NCI-H446 treated with DMSO at 0.1 percent for 48 hours (cell line): ENCODE measurements at places on chromosomes 3 and 15.

- DNase-seq: no peak
Observed at GRCh38 chr3:66370179-66370578, 130.6 kb downstream of the LRIG1 start.

DNA sequence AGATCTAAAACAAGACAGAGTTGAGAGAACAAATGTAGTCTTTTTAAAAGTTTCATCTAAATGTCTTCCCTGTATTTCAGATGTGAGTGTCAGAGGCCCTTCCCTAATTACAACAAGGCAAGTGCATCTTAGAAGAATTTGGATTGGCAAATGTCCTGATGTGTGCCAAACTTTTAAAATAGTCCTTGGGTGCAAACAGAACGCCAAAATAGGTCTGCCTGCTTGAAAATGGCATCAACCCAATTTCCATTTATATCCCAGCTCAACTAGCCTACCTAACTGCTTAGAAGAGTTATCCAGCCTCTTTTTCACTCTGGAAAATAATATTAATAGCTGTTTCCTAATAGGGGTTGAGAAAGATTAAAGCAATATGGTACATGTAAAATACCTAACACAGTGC lies 311.8 kb upstream of the ARRDC4 start:
- DNase-seq: no peak

DNA sequence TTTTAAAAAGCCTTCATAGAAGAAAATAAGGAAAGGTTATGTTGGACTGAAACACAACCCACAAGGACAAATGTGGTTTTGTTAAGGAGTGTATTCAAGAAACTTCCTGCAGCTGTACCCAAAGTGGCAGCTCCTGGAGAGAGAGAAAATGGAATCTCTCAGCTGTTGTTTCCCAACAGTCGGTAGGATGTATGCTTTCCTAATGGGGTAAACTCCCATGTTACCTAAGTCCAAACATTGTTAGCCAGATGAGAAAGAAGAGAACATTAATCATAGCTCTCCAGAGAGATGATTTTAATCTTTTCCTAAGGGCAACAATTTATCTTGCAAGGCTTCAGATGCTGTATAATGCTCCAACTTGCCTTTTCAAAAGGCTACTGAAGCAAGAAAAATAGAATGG lies 22.6 kb upstream of the TEX9 start:
- DNase-seq: no peak

- no peak for DNase-seq
Observed at GRCh38 chr15:75161106-75161916, 40.4 kb upstream of the C15orf39 start.

- DNase-seq: no peak
Observed at GRCh38 chr3:63847718-63848450, 15.7 kb downstream of the THOC7 start.

- DNase-seq: no peak
Observed at GRCh38 chr3:112302881-112303763, 9.1 kb upstream of the SLC9C1 start.

DNA sequence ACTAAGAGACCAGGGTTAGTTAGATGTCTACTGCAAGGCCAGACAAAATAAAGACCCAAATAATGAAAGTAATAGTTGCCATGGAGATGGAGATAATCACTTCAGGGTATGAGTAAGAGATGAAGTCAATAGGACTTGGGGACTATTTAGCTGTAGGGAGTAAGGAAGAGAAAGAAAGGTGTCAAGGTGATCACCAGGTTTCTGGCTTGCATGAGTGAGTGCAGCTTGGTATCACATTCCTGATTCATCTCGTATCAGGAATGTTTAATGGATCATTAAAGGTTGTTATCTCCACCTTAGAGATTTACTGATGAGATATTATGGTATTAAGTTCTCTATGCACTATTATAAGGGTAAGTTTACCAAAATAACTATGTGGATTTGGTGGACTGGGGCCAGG lies 357.4 kb upstream of the ATP11B start:
- no peak for DNase-seq

DNA sequence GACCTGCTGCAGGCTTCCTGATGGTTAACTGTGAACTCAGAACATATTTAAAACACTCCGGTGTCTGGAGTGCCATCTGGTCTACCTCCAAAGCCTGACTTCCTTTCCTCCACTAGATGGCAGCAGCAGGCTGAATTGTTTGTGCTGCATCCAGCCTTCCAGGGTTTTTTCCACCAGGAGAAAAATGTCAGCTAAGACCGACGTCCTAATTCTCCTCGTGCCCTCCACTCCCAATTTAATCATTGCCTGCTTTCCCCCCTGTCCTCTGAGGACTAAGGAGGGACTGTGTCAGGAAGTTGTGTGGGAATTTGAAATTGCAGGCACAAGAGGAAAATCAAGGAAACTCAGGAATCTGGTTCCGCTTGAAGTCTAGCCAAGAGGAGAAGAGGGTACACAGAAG lies 165.2 kb upstream of the UMPS start:
- peak; percentile 42 for DNase-seq

GRCh38 chr15:69757186-69757585 lies 304.6 kb downstream of the RPLP1 start:
- DNase-seq: no peak

DNA sequence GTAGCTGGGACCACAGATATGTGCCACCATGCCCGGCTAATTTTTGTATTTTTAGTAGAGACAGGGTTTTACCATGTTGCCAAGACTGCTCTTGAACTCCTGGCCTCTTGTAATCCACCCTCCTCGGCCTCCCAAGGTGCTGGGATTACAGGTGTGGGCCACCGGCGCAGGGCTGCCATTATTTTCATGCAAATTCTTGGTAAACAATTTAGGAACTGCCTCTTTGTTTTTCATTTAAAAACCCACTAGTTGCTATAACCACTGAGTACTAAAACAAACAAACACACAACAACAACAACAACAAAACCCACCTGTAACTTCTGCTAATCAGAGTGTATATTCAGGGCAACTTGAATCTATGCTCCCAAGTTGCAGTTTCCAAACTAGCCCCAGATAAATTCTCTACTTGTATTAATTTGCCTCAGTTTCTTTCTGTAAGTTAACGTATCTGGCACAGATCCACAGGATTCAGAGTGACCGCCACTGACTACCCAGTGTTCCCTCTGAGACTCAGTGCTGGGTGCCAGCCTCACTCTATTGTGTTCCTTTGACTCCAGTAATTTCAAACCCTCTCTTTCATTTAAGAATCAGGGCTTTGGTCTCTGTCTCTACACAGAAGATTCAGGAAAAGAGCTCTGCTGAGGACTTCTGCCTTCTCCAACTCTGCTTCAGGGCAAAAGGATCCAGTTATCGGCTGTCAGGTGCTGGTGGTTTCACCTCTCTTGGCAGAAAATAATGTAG lies 18.6 kb upstream of the ZNF710 start:
- DNase-seq: no peak

DNA sequence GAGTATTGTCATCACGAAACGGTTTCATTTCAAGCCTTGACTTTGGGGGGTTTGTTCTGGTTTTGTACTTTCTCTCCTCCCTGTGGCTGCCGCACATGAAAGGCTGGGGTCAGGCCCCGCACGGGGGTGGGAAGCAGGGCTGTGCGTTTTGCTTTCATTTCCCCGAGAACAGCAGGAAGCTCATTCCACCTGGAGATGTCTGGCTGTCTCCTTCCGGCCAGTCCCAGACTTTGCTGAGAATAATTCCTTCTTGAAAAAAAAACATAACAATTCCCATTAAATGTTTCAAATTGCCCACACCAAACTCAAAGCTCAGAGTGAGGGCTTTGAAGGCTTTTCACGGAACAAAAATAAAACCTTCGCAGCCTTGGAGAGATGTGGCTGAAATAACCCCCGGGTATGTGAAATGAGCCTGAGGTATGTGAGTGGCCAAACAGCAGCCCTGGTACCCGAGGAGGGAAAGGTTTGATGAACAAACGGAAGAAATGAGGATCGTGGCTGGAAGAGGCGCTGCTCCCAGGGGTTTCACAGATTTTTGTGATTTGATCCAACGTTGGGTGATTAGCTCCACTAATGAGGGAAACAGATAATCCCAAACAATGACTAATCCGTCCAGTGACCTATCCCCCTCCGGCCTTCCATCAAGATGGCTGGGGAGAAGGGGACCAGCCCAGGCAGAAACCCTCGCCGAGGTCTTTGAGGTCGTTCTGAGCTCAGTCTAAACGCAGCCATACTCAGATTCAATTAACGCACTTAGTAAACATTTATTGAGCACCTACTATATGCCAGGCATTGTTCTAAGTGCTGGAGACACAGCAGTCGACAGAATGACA lies 126.9 kb upstream of the MEF2A start:
- DNase-seq: no peak

- DNase-seq: no peak
Observed at GRCh38 chr15:80562846-80563245, 132.3 kb upstream of the ABHD17C start.

- no peak for DNase-seq
Observed at GRCh38 chr15:39918688-39919385, 1.2 kb downstream of the GPR176 start.

DNA sequence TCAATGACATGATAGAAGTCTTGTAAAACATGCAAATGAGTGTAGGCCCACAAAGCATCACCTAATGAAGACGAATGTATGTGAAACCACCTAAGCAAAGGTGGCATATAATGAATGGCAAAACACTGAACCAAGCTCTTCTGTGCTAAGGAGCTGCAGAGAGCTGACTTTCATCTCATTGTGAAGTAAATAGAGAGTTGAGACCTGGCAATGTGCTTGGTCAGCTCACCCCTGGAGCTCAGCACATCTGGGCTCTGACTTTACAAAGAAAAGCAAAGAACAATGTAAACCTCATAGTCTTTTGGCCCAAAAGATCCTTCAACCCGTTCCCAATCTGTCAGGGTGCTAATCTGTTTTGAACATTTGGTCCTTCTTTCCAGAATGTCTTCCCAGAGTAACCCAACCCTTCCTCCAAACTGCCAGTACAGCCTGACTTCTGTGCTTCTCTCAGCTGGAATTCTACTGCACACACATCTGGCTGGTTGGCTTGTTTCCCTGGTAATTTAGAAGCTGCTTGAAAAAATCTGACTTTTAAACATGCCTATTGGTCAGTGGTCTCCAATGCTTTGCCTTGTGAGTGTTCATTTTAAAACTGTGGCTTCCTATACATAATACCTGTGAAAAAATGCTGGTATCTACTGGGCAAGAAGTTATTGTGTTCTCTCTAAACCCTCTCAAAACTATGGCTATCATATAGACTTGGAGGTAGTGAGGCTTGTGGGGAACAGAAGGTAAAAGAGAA lies 101.7 kb downstream of the CD200R1L start:
- no peak for DNase-seq

- DNase-seq: no peak
Observed at GRCh38 chr3:112137781-112138180, 4.7 kb upstream of the GCSAM start.

DNA sequence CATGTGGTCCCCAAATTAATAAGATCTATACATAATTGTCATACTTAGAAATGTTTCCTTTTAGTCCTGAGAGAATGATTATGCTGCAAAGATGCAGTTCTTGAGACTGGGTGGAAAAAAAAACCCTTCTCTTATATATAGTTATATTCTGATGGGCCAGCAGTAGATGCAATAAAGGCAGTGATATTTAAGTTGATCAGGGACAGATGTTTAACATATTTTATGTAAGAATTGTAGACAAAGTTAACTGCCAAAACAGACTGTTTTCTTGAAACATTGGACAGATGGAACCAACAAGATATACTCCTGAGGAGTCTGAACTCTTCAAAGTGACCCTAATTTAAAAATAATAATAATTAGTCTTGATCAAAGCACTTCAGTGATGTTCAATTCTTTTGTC lies 172.0 kb upstream of the LRIG1 start:
- DNase-seq: no peak

- no peak for DNase-seq
Observed at GRCh38 chr3:126663257-126663656, 8.3 kb upstream of the TXNRD3 start.

- DNase-seq: no peak
Observed at GRCh38 chr3:177596816-177597271, 399.6 kb upstream of the TBL1XR1 start.

GRCh38 chr3:16888356-16888755 lies 3.6 kb downstream of the PLCL2 start:
- no peak for DNase-seq

- no peak for DNase-seq
Observed at GRCh38 chr3:113712129-113712528, 15.7 kb upstream of the USF3 start.

- DNase-seq: no peak
Observed at GRCh38 chr3:143171141-143171980, 51.8 kb downstream of the CHST2 start.
